ENCODE measurements at places on chromosomes 4 and X.

DNA sequence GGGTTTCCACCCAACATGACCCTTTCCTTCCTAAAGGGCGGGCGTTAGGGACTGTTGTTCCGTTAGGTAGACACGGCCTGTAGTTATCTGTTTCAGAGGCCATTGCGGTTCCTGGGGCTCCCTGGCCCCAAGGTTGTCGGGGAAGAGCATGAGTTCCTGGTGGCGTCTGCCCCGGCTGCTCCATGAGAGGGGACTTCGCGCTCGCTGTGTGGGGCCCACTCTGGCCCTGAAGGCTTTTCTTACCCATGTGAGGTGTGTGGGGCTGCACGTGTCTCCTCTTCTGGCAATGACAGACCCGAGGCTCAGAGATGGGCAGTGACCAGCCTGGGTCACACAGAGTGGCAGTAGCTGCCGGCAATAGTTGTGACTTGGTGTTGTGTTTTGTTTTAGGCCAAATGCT lies 9.1 kb downstream of the TADA2B start:
- DNase-seq, result no peak

DNA sequence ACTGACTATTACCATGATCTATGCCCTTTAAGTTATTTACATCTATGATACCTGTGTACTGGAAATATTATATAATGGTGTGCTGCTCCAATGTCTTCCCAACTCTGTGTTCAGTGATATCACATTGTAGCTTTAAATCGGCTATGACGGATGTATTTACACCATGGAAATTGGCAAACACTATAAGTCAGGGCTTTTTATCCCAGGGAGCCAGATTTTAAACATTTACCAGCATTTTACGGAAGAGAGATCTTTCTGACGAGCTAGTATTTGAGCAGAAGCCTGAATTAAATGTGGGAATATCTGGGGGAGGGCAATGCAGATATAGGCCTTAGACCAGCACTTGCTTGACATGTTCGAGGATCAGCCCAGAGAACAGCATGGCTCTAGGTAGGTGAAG lies 7.7 kb upstream of the PGM2 start:
- DNase-seq, result no peak

DNA sequence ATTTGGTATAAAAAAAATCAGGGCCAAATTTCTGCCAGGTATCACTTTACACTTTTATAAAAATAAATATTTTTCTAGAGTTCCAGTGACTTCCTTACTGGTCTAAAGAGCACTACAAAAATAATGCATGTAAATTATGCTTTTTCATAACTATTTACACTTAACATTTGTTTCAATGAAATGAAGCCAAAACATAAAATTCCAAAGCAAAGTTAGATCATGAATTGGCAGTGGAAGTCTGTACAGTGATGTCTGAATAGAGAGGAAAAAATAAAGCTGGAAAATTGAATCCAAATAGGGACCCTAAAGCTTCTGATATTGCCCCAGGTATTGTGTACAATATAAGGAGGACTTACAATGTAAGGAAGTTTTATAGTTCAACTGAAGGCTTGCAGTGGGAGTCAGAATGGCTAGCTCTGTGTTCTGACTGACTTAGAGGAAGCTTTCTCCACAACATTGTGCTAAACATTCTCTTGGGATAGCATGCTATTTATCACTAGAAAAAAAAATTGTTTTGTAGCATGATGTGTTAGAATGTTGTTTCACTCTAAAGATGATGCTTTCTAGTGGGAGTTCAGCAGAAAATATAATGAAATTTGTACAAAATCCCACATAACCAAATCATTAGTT lies 288.2 kb upstream of the UGT8 start:
- no peak for DNase-seq

- DNase-seq, result no peak
These were observed 93.6 kb downstream of the HHIP start for GRCh38 chr4:144739511-144740033.

DNA sequence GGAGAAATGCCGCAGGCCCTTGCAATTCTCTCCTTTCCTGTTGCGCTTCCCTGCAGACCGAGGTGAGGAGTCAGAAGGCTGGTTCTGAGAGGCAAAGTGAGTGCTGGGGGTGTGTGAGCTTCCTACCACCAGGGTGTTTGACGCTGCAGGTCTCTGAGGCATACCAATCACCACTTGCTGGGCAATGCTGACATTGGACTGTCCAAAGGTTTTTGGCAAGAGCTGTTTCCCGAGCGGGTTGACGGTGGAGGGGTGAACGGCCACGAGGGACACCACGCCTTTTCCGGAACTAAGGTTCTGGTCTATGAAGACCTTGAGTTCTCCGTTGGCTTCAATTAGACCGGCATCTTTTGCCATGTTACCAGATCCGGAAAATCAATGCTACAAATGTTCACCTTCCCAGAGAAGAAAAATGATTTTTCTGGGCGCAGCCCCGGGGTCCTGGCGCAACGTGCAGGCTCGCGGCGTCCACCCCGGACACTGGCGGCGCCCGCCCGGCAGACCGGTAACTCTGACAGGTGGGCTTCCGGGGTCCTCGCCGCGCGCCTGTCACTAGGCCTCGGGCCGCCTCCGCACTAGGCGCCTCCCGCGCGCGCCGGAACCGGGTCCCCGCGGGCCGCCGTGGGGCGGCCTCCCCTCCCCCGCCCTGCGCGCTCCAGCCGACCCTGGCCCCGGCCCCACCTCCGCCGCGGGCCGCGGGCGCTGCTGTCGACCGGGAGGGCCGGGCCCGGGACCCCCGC lies 44.9 kb upstream of the FAM47C start:
- no peak for DNase-seq

DNA sequence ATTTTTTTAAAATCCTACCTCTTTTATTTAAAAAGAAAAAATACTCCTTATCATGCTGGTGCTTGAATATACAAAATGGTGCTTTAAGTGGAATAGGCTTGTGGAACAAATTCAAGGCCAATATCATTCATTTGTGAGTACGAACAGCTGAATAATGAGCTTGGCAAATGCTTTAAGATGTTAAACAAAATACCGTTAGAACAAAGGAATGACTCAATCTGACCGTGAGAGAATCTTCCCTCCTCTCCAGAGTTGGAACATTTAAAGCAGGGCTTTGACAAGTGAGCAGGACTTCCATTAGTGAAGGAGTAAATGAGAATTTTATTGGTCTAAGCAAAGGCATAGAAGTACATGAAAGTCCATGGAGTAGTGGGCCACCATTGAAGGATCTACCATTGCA lies 74.5 kb downstream of the DCLK2 start:
- DNase-seq, result no peak

DNA sequence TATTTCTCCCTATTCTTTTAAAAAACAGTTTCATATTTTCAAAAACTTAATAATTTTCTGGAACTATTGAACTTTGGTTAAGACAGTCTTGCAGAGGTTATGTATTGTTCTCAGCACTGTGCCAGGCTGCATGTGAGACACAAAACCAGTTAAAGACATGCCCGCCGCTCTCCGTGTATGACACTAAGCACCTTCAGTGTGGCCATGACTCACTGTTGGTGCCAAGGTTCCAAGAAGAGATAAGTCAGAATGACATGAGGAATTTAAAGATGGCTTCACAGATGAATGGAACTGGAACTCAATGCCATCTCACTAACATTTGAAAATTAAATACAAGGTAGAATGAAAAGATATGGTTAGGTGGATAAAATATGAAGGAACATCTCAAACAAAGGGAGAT lies 525.5 kb upstream of the ZFP42 start:
- no peak for DNase-seq

- no peak for DNase-seq
These were observed 248.9 kb downstream of the SCFD2 start for GRCh38 chr4:53116954-53117353.

GRCh38 chr4:87012265-87012953 lies 77.6 kb downstream of the AFF1 start:
- DNase-seq, result no peak

GRCh38 chr4:94743838-94744237 lies 13.9 kb upstream of the BMPR1B start:
- no peak for DNase-seq

DNA sequence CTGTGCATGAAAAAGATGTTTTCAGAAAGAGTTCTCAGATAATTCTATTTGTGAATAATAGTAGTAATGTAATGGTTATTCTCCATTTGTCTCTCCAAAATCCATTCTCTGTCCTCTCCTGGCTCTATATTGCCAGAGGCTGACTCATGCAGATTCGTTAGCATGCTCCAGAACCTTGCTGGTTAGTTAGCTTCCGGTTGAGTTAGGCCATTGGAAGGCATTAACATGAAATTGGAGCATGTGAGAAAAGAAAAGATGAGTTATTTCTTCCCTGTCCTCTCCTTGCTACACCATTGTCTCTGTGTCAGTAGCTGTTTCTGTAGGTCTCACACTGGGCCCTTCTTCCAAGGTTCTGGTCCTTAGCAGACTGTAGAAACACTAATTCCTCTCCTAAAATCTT lies 23.5 kb upstream of the PRDM8 start:
- no peak for DNase-seq

DNA sequence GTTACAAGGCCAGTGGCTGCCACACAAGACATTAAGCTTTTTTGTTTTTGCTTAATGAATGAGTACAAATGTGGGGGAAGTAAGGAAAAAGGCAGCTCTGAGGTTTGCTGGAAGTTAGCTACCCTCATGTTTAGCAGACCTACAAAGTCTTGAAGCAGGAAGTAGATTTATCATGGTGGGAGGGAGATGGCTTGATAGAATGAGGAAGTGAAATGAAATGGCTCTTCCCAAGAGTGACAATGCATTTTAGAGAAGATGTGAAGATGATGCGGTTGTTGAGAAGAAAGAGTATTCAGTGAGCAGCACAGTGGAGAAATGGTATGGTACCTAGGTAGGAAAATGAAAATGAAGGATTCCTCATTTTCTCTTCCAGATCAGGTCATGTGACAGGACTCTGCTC lies 108.0 kb downstream of the SLIT2 start:
- no peak for DNase-seq

- DNase-seq, result no peak
These were observed 116.5 kb upstream of the RBPJ start for GRCh38 chr4:26204249-26204825.

DNA sequence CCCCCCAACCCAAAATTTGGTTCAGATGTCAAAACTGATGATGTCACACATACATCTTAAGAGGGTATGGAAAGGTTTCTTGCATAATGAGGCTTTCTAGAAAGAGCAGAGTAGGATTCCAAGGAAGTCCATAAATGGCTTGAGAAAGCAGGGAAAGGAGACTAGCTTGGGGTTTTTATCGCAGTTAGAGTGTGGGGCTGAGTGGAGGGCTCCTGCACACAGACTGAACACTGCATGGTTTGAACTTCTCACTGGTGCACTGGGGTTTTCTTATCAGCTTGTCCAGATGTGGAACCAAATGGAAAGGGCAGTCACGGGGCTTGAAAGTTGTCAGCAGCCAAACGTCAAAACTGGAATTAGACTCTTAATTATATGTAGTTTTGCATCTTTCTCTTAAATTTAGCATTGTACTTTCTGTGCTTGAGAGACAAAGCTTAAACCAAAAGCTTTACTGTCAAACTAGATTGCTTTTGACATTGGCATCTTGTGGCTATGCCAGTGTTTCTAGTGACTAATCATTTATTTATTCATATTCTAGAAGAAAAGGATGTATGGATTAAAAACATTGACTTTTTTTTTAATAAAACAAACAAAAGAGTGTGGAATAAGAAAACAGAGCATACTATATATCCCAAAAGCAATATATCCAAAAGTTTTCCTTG lies 78.3 kb upstream of the STIM2 start:
- DNase-seq, result no peak

- DNase-seq, result no peak
These were observed 20.6 kb downstream of the SLC34A2 start for GRCh38 chr4:25676221-25676620.

DNA sequence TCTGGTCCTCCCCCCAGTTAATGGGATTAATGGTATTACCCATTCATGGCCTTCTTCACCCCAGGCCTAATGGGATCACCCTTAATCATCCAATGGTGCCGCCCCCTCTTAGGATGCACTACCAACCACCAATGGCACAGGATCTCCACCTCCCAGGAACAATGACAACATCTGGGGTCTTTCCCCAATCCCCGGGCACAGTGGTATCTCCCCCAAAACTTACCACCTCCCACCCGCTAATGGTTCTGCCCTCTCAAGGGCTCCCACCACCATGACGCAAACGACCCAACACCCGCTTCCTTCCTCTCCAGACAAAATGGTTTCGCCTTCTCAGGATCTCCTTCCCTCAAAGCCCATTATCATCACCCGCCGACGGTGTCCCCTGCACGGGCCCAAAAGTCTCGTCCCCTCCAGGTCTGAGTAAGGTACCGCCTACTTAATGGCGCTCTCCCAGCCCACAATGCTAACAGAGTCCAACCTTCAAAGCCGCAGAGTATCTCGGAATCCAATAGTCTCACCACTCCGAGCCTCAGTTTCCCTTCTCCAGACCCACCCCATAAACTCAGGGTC lies 458 bp downstream of the GRIPAP1 start:
- DNase-seq, result no peak

- DNase-seq, result no peak
These were observed 40.8 kb downstream of the ARHGAP24 start for GRCh38 chr4:85515701-85516100.

DNA sequence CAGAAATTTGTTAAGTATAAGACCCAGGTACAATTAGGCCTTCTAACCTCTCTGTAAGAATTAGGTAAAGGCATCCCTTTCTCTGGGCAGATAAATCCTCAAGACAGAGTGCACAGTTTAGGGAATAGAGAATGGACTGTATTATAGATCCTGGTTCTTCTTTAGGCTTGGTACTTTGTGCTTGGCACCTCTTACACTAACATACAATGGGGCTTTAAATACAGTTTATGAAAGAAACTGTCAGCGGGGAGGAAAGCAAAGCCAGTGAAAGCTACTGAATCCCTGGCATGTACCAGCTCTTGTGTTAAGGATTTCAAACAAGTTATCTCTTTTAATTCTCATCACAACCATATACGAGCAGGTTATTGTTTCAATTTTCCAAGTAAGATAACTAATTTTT lies 1350.0 kb downstream of the ADGRL3 start:
- no peak for DNase-seq

DNA sequence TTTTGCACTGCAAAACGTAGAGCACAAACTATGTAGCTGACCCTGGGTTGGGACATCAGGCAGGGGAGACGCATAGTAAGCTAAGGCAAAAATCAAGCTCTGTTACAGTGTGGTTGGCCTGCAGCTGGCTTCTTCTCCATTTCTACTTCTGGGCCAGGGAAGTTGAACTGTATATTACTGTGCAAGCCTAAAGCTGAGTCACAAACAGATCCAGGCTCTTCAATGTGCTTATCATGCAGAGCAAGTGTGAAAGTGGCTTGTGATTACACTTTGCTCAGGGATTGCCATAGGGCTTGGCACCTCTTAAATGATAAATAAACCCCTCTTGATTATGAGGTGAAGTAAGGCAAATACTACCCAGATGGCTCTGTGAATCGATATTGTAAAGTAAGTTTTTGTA lies 40.5 kb downstream of the CLDN34 start:
- no peak for DNase-seq

- no peak for DNase-seq
These were observed 101.1 kb downstream of the DCAF12L2 start for GRCh38 chrX:126064901-126065541.
